Activated naive CD8-positive, alpha-beta T cell treated with anti-CD3 and anti-CD28 coated beads, Interleukin-2, amount 10 ng/mL, durations not matched to agents 7 days and 5 days (primary cell): ENCODE measurements at places on chromosomes 1 and 21. TPM values are rescaled to one million over a fixed set of nuclear protein-coding genes. Genes with fewer than 3 reads are reported as not detected.

DNA sequence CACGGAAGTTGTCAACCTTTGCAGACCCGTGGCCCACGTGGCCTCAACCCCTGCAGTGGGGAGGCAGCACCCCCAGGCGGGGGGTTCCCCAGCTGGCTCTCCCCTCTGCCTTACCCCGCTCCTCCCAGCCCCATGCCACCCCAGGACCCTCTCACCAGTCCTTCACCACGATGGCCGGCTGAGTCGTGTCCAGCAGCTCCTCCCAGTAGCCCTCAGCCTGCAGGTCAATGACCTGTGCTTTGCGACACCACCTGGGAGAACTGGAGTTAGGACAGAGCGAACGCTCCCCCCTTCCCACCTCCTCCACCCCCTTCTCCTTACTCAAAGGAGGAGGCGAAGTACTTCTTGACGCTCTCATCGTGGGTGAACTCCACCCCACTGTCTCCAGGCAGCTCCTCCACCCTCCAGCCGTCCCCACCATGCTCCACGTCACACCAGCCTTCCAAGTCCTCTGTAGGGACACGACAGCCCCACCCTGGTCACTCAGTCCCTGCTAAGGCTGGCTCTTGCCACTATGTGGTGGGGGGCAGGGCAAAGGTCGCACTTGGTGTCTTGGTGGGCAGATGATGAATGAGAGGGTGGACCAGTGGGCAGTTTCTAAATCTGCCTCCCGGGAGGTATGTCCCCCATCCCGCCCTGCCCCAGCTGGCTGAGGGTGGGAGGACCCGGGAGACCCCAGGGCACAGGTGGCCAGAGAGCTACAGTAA lies 4.5 kb downstream of the FBXO2 start:
- H3K27me3 ChIP-seq, result no peaks in the 10 kb centered on the region
- H3K27ac ChIP-seq, result no peak overlapping the region

DNA sequence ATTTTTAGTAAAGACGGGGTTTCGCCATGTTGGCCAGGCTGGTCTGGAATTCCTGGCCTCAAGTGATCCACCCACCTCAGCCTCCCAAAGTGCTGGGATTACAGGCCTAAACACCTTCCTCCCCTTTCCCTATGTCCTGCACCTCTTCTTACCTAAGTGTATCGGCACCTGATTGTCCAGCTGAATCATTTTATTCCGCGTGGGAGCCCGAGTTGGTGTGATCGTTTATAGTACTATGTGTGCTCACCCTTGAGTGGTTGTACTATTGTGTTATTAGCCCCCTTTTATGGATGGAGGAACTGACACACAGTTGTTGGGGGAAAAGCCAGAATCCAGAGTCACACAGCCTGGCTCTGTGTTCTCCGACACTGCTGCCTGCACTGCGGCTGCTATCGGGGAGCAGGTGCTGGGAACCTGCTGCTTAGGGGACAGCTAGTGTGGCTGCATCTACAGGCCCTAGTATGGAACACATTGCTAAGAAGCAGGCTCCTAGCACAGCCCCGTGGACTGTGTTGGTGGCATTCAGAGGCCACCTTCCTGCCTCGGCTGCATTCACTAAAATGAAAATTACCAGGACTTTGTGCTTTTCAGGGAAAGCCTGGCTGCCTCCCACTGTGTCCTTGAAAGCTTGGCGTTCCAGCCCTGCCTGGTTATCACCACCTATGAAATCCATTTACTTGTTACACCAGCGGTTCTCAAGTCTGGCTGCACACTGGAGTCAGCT lies 21.6 kb downstream of the ENO1 start:
- no peak for DNase-seq
- no peaks in the 10 kb centered on the region for H3K27me3 ChIP-seq
- H3K27ac ChIP-seq, result no peak overlapping the region
- H3K4me1 ChIP-seq, result peaks cover 31% of the 10 kb centered on the region
- no peak overlapping the region for H3K4me3 ChIP-seq

The PRR9 gene
- total RNA-seq, result not detected

GRCh38 chr1:229273507-229274232 lies 2.8 kb downstream of the RAB4A start:
- peaks cover 9% of the 10 kb centered on the region for H3K36me3 ChIP-seq
- H3K4me3 ChIP-seq, result no peak overlapping the region
- H3K4me1 ChIP-seq, result peaks cover 26% of the 10 kb centered on the region
- no peaks in the 10 kb centered on the region for H3K27me3 ChIP-seq

DNA sequence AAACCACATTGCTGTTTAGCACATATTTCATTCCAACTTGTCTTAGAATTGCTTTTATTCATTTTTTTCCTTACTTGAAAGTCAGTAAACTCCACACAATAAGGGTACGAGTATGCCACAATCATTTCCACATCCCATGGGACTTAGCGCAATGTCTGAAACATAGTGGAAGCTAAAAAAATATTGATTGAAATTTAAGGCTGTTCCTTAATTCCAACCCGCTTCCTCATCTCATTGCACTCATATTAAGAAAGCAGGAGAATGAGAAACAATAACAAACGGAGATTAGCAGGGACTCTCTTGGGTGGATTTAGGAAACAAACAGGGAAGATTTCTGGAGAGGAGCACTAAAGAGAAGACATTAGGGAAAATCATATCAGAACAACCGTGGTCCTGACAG lies 39.3 kb upstream of the RGS4 start:
- DNase-seq, result no peak
- no peaks in the 10 kb centered on the region for H3K4me1 ChIP-seq
- H3K36me3 ChIP-seq, result no peaks in the 10 kb centered on the region
- no peak overlapping the region for H3K4me3 ChIP-seq
- no peak overlapping the region for H3K27ac ChIP-seq
- H3K27me3 ChIP-seq, result no peaks in the 10 kb centered on the region
